ENCODE measurements at places on chromosomes 4 and X. TPM values are rescaled to one million over a fixed set of nuclear protein-coding genes. Genes with fewer than 3 reads are reported as not detected.

GRCh38 chr4:3419836-3420605, 21.7 kb upstream of the HGFAC start:
- DNase-seq: no peak

Gene RGN
- polyA plus RNA-seq: 35.0 TPM

Gene PDLIM3
- 3.7 TPM for polyA plus RNA-seq

- DNase-seq: peak; percentile 7
Measured at GRCh38 chr4:45663003-45663402, 460.9 kb downstream of the GABRG1 start.

DNA sequence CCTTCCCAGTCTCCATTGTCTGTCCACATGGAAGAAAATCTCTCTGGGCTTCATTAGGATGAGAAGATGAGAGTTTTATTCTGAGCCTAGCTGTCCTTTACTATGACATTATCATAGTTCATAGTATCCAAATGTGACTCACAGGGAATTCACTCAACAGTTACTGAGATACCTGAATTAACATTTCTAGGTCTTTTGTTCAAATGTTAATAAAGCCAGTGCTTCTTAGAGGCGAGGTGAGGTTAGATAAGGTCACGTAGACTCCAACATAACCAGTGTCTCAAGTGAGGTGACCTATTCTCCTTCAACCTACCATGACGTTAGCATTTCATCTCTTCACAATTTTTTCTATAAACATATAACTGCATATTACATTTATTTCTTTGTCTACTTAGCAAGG, 67.2 kb downstream of the PALLD start:
- no peak for DNase-seq

GRCh38 chr4:173151496-173151895, 17.1 kb upstream of the GALNT7 start:
- DNase-seq: no peak

Gene SPANXC
- not detected for polyA plus RNA-seq

DNA sequence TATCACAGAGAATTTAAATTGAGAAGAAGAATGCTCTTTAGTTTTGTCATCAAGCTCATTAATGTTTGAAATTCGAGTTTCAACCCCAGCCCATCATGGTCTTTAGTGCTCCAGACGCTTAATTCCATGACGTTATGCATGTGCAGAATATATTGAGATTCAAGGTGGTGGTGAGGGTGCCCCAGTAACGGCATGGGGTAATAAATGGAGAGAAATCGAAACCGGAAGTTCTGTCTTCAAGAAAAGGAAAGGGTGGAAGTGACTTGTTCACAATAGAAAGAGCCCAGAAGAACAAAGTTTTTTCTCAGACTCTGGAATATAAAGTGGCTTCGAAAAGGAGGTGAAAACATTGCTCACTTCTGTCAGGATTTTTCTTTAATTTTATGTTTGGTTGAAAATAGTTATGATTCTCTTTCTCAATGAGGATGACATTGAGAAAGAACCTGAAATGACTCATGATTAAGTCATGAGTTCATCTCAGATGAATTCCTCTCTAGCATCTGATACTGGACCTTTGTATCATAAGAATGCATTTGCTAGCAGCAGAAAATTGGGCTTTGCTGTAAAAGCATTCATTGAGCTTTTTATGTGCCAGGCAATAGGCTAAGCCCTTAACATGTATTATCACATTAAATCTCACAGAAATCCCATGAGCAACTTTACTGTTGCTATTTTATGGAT, 779 bp upstream of the DDX60L start:
- peak; percentile 21 for DNase-seq

DNA sequence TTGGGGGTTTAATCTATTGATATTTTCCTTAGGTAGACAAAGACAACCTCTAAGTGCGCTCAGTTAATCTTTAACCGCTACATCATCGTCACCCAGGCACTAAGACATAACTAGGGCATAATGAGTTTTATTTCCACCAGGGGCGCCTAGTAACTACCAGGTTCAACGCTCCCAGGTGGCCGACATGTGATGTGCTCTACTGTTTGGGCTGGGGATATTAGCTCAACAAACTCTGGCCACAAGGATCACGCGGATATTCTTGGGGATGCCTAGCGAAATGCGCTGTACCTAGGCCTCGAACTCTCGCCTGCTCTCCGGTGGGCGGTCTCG, 915 bp upstream of the RAB33B start:
- peak; percentile 51 for DNase-seq

Gene SPRY1
- 118 TPM for polyA plus RNA-seq
